ENCODE measurements at places on chromosomes 6 and 20. TPM values are rescaled to one million over a fixed set of nuclear protein-coding genes. Genes with fewer than 3 reads are reported as not detected.

GRCh38 chr20:56540415-56540814 is 7.4 kb downstream of the FAM209B start:
- no peak for DNase-seq

- no peak for DNase-seq
Measured at GRCh38 chr6:170142559-170142958, 148.3 kb downstream of the DLL1 start.

GRCh38 chr6:30793521-30794194 is 49.3 kb upstream of the IER3 start:
- no peak for DNase-seq

ATRN gene
- 22.8 TPM for total RNA-seq

DNA sequence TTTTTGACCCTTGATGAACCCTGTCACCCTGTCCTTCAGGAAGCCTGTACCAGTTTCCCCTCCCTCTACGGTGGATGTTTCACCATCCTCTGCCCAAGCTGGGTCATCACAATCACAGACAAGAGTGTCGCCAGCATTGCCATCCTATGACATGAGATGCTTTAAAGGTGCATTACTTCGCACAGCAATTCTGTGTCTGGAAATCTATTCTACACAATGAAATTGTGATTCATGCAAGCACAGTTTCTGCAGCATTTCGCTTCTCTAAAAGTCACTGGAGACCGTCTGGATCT is 2.5 kb upstream of the ULBP2 start:
- no peak for DNase-seq

CCN2 gene
- total RNA-seq, result 118 TPM

DNA sequence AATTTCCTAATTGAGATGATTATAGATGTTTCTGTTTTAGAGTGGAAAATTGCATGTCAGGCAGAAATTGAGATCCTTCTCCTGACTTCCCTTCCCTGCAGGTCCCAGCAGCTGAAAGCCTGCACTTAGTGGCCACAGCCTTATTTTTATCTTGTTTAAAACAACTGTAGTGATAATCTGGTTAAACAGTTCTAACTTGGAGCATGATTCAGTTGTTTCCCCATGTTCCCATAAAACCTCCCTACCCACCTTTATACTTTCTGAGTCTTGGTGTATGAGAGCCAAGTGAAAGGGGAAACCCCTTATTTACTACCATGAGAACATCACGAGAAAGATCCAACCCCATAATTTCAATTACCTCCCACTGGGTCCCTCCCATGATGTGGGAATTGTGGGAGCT is 195.2 kb downstream of the SLC16A10 start:
- no peak for DNase-seq

GLP1R gene
- not detected for total RNA-seq

GRCh38 chr20:50368813-50369224 is 141.4 kb upstream of the PTPN1 start:
- DNase-seq, result no peak

GRCh38 chr6:150179030-150179429 is 36.2 kb downstream of the PPP1R14C start:
- DNase-seq, result no peak

GRCh38 chr20:9581509-9581908 is 67.1 kb downstream of the LAMP5 start:
- no peak for DNase-seq

DNA sequence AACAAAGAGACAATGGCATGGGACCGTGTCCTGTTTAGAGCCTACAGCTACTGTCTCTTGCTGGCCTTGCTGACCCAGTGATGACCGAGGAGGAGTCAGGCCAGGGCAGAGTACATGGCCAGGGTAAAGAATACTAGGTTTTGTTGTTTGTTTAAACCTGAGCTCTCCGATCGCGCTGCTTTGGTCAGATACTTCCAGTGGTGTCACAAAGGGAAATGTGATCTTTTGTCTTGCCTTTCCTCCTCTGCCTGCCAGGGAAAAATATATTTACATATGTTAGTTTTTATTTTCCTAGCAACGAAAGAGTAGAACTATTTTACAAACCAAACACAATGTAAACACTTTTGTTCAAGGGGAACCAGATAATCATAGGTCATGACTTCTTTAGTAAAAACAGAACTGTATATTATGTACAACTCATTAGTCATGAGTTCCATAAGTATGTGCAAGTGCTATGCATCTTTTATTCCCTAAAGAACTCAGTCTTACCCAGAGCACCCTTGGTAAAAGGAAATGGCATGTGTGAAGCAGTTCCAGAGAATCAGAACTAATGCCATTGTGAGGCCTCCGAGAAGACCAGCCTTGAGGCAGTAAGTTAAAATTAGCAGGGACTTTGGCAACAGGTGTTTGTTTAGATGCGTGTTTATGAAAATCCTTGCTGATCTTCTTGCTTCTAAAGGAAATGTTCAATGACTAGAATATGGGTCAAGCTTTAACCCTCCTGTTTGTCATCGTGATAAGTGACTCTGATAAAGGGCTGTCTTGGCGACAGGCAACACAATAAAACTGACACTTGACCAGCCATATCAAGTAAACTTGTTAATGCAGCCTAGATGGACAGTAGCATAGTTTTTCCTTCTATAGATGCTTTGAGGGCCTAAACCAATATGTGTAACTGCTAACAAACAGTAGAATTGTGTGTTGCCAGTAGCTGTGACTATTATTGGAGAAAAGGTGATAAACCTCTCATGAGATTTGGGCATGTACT is 204.6 kb downstream of the NKAIN2 start:
- DNase-seq, result no peak

GSTA2 gene
- total RNA-seq, result not detected

- DNase-seq, result no peak
Measured at GRCh38 chr20:58143531-58143930, 84.9 kb downstream of the ANKRD60 start.

GRCh38 chr20:54107600-54108325 is 37.4 kb upstream of the BCAS1 start:
- DNase-seq, result no peak

GRCh38 chr20:31698803-31699718 is 23.6 kb downstream of the BCL2L1 start:
- no peak for DNase-seq

- no peak for DNase-seq
Measured at GRCh38 chr6:161941565-161941964, 667.7 kb upstream of the AGPAT4 start.

PTGIS gene
- total RNA-seq, result 51.1 TPM

DNA sequence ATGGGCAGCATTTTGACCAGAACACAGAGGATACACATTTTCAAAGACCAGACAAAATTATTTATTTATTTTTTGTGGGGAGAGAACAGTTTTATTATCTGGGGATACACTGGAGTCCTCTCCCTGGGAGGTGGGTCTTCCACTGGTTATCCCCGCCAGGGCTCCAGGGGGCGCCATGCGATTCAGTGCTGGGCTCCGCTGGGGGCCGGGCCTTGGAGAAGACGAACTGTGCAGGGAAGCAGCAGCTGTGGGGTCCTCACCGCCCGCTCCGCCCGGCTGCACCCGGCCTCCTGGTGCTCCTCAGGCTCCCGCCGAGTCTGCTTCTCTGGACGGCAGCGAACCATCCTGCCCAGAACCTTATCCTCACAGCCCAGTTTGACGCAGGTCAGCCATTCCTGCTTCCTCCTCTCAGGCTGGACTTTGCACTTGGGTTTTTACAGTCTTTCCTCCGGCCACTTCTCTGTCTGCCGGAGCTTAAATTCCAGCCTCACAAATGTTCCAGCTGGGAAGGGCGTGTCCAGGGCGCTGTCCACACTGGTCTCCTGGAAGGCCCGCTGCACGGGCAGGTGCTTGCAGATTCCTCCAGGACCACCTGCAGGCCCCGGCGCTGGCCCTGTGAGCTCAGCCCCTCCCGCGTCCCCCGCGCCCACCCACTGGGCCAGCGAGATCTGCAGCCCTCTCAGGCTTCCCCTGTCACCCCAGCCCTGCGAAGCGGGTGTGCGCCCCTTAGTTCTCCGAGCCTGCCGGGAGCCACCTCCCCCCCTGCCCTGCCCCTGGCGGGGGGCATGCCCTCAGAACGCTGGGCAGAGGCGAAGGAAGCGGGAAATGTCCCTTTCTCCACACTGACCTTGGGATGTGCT is 1830.0 kb upstream of the DEFB115 start:
- DNase-seq, result no peak

DNA sequence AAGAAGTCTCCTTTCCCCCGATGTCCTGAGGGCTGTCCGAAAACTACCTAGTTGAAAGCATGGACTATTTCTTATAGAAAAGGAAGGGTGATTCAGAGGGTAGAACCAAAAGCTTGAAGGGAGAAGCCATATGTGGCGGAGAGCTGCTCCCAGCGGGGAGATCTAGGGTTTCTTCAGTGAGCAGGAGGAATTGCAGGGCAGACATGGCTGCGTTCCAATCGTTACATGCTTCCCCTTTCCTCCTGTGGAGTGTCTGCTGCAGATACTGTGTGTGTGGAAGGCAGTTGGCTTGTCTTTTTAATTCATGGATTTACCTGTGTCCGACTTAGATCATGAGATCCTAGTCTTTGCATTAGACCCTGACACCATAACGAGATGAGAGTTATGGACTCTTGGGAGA is 799.5 kb downstream of the QKI start:
- DNase-seq, result no peak

GRCh38 chr6:152609125-152609670 is 28.0 kb downstream of the SYNE1 start:
- DNase-seq, result no peak

DNA sequence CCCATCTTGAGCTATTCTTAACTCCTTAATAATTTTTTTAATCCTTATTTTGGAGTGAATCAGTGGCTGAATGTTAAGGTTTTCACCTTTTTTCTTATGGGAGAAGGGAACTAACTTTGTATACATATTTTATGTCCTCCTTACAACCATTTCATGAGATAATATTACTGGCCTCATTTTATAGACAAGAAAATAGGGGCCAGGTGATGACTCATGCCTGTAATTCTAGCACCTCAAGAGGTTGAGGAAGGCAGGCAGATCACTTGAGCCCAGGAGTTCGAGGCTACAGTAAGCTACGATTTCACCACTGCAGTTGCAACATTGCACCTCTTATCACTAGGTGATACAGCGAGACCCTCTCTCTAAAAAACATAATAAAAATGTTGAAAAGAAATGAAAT is 128.7 kb downstream of the TMEM242 start:
- no peak for DNase-seq

GRCh38 chr6:111985202-111985731 is 68.6 kb upstream of the CCN6 start:
- DNase-seq, result no peak

FHL5 gene
- total RNA-seq, result 21.4 TPM

KCNS1 gene
- total RNA-seq, result not detected

DNA sequence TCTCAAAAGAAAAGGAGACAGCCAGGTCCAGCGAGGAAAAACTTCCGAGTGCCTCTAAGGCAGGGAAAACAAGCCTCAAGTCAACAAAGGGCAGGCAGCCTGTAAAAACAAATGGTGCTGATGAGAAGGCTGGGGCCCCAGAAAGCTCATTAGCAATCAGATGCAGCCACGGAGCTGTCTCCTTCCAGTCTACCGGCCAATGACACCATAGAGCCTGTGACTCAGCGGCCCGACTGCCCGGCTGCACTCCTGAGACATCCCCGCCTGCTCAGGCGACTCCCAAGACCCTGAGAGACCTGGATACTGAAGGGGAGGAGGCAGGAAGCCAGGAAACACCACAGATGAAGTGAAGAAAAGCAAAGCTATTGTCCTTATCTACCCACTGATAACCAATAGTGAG is 120.1 kb upstream of the HDDC2 start:
- DNase-seq, result no peak

GRCh38 chr6:33192671-33193602 is 670 bp upstream of the COL11A2 start:
- DNase-seq, result no peak

- DNase-seq, result no peak
Measured at GRCh38 chr20:6855104-6855503, 87.6 kb downstream of the BMP2 start.

Measured in vagina (tissue), 2 donors.